Activated B cell treated with CpG ODN at 0.5 μM for 24 hours (primary cell): ENCODE measurements at places on chromosomes 16 and 17.

GRCh38 chr16:89907055-89907814 is 11.4 kb upstream of the MC1R start:
- no peak for DNase-seq

- no peak for DNase-seq
These were observed 24.7 kb downstream of the RNF213 start for GRCh38 chr17:80285237-80285920.

- no peak for DNase-seq
These were observed 25.5 kb upstream of the ABAT start for GRCh38 chr16:8648877-8649276.

GRCh38 chr16:81939164-81940056 is 71.9 kb downstream of the SDR42E1 start:
- DNase-seq: no peak

DNA sequence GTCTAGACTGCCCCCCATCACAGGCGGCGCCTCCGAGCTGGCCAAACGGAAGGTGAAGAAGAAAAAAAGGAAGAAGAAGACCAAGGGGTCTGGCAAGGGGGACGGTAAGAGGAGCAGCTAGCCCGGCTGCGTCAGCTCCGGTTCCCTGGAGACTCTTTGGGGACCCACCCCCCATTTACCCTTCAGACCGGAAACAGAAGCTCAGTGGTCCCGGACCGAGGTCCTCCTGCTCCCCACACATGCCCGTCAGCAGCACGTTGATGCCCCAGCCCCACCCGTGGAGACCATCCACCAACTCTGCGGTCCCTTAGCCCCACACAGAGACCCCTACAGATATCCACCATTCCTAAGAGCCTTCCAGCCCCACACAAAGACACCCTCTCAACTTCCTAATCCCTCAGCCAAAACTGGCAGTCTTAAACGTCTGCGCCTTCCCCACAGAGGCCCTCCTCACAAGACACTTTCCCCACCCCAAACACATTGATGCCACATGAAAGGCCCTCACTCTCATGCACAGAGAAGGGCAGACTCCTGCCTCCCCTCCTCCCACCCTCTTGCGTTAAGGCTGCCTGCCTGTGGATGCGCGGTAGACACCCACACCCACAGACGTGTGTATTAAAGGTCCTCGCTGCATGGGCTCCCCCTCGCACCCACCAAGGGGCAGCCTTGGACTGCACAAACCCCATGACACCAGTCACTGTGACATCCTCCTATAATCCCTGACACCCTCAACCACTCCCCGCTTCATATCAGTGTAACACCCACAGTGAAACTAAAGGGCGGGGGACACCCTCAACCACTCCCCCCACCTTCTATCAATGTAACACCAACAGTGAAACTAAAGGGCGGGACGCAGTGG is 58.2 kb upstream of the RPH3AL start:
- DNase-seq: no peak

DNA sequence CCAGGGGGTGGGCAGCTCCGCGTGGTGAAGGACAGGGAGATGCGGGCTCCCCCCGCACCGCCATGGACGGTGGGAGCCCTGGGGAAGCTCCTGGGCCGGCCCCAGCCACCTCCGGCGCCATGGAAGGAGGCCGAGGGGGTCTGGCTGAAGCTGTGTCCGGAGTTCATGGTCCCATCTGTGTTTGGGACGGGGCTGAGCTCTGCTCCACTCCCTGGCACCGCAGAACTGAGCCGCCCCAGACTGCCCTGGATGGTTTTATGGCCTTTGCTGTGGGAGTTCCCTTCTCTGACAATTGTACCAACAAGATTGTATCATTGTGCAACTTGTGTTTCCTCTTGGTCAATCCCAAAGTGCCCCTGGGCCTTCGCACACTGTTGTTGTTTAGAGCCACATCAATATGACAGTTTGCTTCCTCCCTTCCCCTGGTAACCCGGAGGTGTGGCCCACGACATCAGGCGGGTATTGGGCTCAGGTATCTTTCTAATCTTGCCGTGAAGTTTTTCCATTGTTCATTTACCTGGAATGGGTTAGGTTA is 942 bp downstream of the KRT23 start:
- DNase-seq: no peak

GRCh38 chr17:43031666-43032065 is 6.6 kb downstream of the RND2 start:
- no peak for DNase-seq

- DNase-seq: no peak
These were observed 23.4 kb downstream of the DCAF7 start for GRCh38 chr17:63573634-63574033.

DNA sequence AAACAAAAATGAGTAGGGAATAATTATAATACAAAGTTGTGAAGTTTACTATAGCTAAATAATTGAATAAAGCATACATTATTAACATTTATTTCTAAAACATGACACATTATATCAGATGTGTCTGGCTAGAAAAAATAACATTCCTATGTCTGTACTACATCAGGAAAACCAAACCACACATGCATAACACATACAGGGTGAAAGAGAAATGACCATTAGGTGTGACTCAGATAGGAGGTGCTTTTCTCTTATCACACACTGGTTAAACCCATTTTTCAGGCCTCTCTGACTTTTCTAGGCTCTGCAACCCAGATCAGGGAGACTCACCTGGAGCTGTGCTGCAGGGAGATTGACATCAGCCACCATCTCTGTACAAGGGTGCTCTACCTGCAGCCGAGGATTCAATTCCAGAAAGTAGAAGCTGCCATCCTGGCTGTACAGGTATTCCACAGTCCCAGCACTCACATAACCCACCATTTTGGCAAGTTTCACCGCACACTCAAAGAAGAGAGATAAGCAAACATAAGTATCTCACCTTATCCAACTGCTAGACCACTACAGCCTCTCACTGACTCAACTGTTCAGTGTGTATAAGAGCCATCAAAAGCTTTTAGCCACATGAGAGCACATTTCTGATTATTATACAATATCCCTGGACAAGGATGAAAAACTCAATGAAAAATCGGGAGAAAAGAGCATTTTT is 116.6 kb upstream of the C17orf78 start:
- no peak for DNase-seq

DNA sequence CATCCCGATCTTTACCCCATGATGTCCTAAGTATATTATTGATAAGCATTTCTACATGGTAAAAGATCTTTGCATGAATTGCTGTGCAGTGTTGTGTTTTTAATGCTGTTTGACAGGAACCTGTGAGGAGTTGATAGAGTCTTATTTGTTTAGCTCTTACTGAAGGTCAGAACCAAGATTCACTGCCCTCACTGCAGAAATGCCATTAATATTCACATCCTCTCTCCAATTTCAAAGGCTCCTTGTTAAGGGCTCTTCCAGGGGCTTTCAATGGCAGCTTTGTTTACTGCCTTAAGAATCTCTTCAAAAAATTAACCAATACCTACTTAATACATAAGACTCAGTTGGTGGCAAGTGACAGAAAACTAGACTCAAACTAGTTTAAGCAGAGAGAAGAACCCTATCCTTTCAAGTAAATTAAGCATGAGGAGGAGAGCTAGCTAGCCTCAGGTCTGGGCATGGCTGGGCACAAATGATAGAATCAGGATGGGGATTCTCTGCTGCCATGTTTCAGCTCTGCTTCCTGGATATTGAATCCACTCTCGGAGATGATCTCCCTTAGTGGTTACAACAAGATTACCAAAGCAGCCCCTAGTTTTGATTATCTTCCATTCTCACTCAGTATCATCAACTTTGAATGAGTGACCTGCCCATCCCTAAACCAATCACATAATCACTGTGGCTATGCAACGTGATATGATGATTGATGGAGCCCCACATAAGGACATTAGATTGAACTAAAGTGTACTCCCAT is 311.8 kb downstream of the CDH11 start:
- DNase-seq: no peak

GRCh38 chr17:20043021-20043420 is 33.9 kb downstream of the SPECC1 start:
- no peak for DNase-seq

DNA sequence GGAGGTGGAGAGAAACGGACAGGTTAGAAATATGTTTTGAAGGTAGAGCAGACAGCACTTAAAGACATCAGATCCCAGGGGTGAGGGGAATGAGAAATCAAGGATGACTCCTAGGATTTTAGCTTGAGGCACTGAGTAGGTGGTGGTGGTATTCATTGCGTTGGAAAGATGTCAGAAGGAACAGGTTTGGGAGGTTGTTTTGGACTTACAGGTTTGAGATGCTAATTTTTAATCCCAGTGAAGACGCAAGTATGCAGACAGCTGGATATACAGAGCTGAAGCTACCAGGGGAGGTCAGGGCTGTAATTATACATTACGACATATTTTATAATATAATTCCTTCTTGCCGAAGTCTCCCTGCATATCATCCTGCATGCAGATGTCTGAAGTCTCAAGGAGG is 433.3 kb downstream of the XYLT1 start:
- no peak for DNase-seq

- peak; percentile 25 for DNase-seq
These were observed 32.6 kb downstream of the PLXDC1 start for GRCh38 chr17:39118674-39119419.

DNA sequence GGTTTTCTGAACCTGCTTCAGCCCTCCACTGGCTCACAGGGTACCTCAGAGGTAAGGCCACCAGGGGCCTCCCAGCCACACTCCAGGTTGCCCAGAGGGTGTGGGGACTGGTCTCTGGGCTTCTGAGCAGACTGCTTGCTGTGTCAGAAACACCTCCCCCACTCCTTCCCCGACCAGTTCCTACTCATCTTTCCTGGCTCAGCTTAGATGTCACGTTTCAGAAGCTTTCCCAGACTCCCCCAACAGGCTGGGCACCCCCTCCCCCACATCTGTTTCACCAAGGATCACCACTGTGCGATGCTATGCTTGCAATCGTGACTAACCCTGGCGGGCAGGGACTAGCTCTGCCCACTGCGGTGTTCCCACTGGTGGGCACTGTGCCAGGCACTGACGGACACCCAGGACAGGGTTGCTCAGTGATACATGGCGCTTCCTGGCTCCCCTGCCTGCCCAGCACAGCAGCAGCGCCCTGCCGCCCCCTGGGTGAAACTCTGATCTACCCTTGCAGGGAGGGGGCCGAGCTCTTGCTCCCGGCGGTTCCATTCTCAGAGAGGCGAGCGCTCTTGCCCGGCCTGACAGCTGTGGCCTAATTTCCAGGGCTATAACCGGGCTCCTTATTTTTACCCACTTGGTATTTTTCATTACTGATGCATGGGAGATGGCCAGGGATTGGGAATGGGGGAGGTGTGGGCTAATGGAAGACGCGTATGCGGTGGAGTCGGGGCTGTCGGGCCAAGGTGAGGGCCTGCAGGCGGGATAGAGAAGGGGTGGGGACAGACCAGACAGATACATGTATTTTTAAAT is 29.4 kb upstream of the MTSS2 start:
- no peak for DNase-seq

DNA sequence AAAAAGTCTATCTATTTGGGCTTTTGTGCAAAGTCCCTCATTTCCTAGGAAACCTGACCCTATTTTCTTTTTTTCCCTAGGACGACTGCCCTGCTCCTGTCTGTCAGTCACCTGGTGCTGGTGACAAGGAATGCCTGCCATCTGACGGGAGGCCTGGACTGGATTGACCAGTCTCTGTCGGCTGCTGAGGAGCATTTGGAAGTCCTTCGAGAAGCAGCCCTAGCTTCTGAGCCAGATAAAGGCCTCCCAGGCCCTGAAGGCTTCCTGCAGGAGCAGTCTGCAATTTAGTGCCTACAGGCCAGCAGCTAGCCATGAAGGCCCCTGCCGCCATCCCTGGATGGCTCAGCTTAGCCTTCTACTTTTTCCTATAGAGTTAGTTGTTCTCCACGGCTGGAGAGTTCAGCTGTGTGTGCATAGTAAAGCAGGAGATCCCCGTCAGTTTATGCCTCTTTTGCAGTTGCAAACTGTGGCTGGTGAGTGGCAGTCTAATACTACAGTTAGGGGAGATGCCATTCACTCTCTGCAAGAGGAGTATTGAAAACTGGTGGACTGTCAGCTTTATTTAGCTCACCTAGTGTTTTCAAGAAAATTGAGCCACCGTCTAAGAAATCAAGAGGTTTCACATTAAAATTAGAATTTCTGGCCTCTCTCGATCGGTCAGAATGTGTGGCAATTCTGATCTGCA is 12.9 kb downstream of the TMEM98 start:
- no peak for DNase-seq

DNA sequence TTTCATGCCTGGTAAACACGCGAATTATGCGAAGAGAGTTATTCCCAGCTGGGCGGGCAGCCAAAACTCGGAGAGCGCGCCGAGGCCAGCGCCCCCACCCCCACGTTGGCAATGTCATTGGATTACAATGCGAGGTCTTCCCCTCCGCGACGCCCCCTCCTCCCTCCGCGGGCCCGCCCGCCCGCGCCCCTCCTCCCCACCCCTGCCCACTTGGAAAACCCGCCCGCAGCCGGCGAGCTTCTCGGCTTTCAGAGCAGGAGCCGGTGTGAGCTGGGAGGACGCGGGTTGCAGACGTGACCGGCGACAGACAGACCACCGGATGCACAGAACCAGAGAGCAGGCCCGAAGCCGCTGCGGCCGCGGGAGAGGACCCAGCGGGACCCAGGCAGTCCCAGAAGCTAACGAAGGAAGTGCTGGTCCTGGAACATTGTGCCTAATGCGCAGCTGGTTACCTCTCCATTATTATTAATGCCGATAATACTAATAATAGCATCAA is 4.0 kb downstream of the NOG start:
- no peak for DNase-seq

- no peak for DNase-seq
These were observed 61.3 kb upstream of the KIFC3 start for GRCh38 chr16:57863434-57864160.

DNA sequence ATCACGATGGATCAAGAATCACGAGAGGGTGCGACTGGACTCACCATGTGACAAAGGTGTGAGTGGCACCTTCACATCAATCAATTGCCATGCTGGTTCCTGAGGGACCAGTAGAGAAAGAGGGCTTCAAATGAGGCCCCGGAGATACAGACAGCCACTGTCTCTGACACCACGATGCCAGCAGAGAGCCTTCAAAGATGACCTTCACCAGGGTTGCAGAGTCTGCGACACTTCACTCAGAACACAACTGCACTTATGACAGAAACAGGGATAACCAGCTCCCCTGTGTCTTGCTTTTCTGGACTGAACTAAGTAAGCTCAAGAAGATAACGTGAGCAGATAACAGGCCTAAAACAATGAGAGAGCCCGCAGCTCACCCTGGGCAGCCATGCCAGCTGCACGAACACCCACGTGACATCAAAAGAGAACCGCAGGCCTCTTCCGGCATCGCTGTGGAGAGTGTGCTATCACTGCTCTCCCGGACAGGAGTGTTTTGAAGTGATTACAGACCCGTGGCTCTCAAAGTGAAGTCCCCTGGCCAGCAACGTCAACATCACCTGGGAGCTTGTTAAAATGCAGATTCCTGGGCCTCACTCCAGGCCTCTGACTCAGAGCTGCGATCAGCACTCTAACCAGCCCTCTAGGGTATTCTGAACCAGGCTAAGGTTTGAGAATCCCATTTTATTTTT is 36.4 kb downstream of the KLHDC4 start:
- no peak for DNase-seq
